ENCODE measurements at places on chromosomes 5 and 9.

- DNase-seq = no peak
Observed at GRCh38 chr5:143922718-143923117, 110.8 kb downstream of the HMHB1 start.

- no peak for DNase-seq
Observed at GRCh38 chr5:20680718-20681302, 692.8 kb upstream of the CDH18 start.

GRCh38 chr9:33466565-33467495 lies 6.9 kb downstream of the NOL6 start:
- DNase-seq = no peak

- no peak for DNase-seq
Observed at GRCh38 chr9:80437091-80437640, 865.4 kb downstream of the TLE4 start.

- no peak for DNase-seq
Observed at GRCh38 chr5:4703931-4704458, 436.1 kb upstream of the ADAMTS16 start.

- no peak for DNase-seq
Observed at GRCh38 chr5:72093824-72094223, 13.5 kb upstream of the MAP1B start.

GRCh38 chr9:136075134-136075841 lies 19.8 kb downstream of the NACC2 start:
- DNase-seq = no peak

DNA sequence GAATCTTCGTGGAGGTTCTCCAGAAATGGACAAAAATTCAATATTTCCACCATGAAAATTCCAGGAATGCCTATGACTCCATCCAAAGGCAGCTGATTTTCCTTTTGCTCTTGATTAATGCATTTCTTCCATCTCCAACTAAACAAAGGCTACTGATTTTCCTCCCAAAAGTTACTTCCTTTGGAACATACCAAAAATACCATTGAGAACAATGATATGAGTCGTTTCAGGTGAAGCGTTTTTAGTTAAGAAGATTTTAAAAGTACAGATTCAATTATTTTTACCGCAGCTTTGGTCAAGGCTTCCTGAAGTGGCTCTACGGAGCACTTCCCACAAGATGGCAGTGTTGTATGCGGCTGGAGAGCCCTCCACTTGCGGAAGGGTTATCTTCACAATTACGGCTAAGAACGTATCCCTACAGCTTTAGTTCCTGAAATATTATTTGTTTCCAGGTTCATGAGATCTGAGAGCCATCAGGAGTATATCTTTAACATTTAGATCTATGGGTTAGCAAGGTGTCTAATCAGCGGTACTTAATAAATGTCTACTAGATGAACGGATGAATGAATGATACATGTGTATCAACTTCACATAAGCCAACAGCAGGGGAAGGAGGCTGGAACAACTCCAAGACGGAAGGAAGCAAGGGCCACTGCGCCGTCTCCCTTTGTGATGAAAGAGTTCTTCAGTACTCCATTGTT lies 35.9 kb upstream of the ARSB start:
- DNase-seq = no peak

DNA sequence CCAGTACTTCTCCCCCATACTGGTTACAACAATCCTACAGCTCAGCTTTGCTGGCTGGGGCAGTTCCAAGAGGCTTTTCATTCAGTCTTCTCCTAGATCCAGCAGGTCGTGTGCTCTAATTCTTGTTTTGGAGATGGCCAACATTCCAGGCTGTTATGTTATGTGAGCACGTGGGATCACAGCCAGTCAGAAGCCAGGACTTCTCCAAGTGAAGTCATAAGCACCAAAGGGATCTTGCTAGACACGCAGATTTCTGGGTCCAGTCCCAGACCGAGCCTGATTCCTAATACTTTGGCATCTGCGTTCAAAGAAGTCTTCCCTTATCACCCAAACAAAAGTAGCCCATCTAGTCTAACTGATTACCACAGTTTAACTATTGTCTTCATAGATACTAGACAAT lies 1.4 kb upstream of the LARP1 start:
- peak; percentile 4 for DNase-seq

GRCh38 chr5:40413743-40414142 lies 266.0 kb upstream of the PTGER4 start:
- DNase-seq = no peak
